NCI-H446 (cell line): ENCODE measurements at places on chromosomes 2 and 18.

- DNase-seq: no peak
Measured at GRCh38 chr2:135169900-135170753, 118.0 kb downstream of the RAB3GAP1 start.

DNA sequence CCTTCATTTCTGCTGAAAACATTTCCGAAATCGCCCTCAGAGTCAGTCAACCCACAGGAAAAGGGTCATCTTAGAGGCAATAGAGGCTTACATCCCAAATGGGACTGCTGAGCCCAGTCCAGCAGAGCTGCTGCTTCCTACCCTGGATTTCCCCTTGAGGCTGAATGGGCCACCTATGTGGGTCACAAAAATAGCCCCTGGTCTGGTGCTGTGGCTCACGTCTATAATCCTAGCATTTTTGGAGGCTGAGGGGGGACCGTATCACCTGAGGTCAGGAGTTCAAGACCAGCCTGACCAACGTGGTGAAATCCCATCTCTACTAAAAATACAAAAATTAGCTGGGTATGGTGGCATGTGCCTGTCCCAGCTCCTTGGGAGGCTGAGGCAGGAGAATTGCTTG, 49.3 kb downstream of the ADNP2 start:
- no peak for DNase-seq

- DNase-seq: no peak
Measured at GRCh38 chr2:120845277-120845676, 109.6 kb downstream of the GLI2 start.

- no peak for DNase-seq
Measured at GRCh38 chr2:32258242-32258641, 6.4 kb downstream of the NLRC4 start.

DNA sequence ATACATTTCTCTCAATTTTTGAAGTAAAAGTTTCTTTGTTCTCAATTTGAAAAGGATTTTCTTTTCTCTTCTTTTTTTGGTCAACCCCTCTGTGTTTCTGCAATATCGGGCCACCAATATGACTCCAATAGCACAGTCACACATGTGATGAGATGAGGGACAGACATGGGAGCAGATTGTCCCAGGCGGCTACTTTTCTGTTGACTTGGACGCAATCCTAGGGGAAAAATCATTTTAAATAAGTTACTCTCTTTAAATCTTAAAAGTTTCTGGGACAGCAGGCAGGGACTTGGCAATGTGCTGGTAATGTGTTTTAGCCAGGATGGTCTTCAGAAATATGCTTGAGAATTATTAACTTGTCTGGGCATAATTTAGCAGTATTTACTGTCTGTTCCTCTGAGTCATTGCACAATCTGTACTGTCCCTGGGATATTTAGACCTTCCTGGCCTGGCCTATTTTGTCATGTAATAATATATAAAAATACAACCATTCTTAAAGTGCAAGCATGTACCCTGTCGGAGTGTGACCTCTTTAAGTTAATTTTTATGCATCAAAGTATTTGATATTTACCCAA, 388.5 kb upstream of the FANCL start:
- DNase-seq: peak; percentile 70

GRCh38 chr2:43752302-43752701, 21.5 kb upstream of the DYNC2LI1 start:
- no peak for DNase-seq

DNA sequence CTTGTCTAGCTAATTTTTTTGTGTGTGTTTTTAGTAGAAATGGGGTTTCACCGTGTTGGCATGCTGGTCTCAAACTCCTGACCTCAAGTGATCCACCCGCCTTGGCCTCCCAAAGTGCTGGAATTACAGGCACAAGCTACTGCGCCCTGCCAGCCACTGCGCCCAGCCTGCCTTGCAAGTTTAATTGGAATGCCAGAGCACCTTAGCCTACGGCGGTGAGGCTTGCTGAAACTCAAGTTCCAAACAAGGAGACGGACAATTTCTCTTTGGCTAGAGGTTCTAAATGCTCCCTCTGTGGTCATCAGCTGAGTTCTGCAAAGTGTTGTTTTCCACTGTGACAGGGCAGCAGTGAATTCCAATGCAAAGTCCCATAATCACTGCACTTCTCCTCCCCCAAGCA, 583.4 kb downstream of the KCNJ3 start:
- no peak for DNase-seq

GRCh38 chr2:226906163-226906693, 70.4 kb downstream of the RHBDD1 start:
- no peak for DNase-seq

- no peak for DNase-seq
Measured at GRCh38 chr2:62611854-62612253, 93.7 kb upstream of the EHBP1 start.

DNA sequence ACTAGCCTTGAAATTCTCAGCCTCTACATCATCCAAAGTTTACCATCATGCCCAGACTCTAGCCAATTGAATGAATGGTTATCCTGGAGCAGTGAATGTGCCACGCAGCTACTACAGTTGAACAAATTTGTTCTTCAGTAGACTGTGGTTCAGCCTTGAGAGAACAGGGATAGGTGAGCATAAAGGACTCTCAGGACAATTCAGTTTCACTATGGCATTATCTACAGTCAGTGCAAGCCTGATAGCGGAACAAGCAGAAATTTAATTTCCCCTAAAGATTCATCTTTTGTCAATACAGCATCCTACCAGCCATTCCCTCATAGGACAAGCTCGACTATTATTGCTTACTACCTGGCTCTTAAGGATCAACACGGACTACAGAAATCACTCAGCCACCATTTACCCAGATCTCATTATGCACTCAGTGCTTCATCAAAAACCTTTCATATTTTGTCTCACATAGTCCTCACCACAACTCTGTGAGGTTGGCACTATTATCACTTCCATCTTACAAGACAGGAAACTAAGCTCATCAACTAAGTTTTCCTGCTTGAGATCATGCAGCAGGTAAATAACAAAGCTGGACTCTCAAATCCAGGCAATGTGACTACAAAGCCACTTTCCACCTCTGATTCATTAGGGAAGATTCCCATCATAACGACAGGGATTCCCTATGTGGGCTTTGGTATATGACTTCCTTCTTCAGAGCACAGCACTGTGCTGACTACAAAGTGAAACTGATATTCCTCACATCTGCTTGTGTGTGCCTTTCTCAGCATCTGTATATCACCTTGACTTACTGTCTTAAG, 181.5 kb upstream of the ACVR2A start:
- DNase-seq: no peak

GRCh38 chr18:62214790-62215189, 27.7 kb downstream of the RELCH start:
- DNase-seq: no peak

- DNase-seq: no peak
Measured at GRCh38 chr2:61632276-61633169, 94.4 kb upstream of the XPO1 start.

- no peak for DNase-seq
Measured at GRCh38 chr18:47150824-47151366, 595 bp upstream of the HDHD2 start.
